Body of pancreas (tissue), 4 donors: ENCODE measurements at places on chromosomes 5 and 9. TPM values are rescaled to one million over a fixed set of nuclear protein-coding genes. Genes with fewer than 3 reads are reported as not detected.
A peak's percentile ranks its signal among the peaks of the same experiment; 100 is the strongest.

The SOHLH1 gene
- not detected for total RNA-seq

DNA sequence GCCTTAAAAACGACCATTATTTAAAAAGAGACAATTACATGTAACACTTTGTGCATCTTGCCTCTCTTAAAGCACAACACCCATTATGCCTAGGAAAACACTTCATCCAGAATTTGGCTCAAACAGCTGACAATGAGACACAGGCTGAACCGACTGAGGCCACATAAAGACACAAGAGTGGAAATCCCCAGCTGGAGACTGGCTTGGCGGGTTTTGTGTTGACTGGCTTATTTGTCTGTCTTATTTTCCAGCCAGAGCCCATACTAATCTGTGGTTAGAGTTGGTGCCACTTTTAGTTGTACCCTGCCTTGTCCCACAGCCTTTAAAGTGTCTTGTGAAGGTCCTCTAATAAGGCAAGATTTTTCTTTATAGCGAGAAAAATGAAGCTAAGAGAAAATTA is 21.2 kb downstream of the TRIM14 start:
- DNase-seq, result peak; percentile 31

The ZER1 gene
- total RNA-seq, result 41.9 TPM

DNA sequence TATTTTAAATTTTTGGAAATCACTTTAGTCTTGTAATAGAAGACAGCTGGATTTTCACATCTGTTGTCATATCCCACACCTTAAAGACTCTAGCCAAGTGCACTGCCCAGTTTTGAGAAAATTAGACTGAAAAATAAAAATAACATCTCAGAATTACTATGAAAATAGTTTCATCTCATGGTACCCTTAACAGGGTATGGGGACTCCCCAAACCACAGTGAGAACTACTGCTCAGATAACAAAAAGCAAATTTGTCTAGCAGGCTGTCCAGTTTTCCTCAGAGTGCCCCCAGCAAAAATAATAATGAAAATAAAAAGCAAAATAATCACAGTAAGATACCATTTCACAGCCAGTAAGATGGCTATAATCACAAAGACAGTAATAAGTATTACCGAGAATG is 6.5 kb downstream of the UBQLN1 start:
- no peak for DNase-seq

The CORO2A gene
- 1.3 TPM for total RNA-seq

DNA sequence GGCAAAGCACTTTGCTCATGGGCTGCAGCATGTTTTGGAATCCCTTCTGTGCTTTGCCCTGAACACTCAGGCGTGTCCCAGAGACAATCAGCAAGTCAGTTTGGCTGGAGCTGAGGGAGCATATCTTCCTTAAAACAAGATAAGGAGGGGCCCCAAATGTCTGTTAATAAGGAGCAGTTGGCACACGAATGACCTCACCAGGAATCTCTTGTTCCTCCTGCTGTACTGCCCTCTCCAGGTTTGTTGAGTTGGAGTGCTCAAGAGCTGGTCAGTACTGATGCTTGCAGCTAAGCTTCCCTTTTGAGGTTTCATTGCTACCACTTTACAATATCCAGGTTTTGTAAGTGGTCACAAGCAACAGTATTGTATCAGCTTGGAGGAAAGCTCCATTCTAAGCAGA is 101.3 kb upstream of the EGFLAM start:
- no peak for DNase-seq

- no peak for DNase-seq
Observed at GRCh38 chr5:154101184-154101583, 62.4 kb downstream of the MFAP3 start.
